ENCODE measurements at places on chromosomes 16 and 17.

- no peak for DNase-seq
Observed at GRCh38 chr17:7476494-7476893, 2.9 kb downstream of the ZBTB4 start.

DNA sequence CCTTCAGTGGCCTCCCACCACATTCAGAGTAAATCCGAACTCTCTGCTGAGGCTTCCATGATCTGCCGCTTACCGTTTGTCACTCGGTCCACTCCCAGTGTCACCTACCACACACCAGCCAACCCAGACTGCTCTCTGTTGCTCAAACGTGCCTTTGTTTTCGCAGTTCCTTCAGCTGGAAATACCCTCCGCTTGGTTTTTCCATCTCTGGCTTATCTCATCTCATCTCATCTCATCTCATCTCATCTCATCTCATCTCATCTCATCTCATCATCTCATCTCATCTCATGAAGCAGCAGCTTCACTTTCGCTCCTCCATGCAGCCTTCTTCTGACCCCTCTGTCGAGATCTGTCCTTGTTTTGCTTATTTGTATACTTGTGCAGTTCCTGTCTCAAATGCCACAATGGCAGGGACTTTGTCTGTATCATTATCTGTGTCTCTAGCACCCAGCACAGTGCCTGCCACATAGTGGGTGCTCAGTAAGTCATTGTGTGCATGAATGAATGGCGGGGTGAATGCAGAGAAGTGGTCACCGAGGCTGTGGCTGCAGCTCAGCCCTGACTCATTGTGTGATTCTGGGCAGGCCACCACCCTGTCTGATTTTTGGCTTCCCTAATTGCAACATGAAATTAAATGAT lies 3.8 kb upstream of the SNX20 start:
- peak; percentile 52 for DNase-seq

DNA sequence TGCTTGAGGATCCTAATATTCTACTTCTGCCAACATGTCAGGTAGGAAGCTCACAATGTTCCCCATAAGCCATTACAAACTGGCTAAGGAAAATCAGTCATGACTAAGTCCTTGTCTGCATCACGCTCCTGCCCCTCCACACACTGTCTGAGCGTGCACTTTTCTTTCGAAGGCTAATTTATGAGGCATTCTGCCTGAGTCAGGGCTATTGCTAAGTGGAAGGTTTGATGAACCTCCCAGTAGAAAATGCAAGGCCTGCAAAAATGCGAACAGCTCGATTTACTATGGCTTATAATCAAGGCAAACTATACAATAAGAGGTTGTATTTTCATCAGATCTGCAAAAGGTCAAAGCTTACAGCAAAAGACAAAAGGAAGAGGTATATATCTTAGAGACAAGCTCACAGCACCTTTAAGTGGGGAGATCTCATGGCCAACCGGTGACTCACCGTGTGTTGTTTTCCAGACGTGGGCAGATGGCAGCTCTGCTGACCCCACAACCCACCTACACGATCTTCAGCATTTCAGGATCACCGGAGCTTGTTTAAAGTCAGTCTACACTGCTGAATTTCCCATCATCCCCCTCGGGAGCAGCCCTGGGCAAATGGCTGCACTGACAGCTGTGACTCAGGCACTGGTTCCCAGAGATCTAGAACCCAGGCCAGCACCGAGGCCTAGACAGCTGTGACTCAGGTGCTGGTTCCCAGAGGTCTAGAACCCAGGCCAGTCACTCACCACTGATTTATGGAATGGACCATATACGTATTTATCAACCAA lies 26.1 kb downstream of the MEAK7 start:
- DNase-seq = no peak

DNA sequence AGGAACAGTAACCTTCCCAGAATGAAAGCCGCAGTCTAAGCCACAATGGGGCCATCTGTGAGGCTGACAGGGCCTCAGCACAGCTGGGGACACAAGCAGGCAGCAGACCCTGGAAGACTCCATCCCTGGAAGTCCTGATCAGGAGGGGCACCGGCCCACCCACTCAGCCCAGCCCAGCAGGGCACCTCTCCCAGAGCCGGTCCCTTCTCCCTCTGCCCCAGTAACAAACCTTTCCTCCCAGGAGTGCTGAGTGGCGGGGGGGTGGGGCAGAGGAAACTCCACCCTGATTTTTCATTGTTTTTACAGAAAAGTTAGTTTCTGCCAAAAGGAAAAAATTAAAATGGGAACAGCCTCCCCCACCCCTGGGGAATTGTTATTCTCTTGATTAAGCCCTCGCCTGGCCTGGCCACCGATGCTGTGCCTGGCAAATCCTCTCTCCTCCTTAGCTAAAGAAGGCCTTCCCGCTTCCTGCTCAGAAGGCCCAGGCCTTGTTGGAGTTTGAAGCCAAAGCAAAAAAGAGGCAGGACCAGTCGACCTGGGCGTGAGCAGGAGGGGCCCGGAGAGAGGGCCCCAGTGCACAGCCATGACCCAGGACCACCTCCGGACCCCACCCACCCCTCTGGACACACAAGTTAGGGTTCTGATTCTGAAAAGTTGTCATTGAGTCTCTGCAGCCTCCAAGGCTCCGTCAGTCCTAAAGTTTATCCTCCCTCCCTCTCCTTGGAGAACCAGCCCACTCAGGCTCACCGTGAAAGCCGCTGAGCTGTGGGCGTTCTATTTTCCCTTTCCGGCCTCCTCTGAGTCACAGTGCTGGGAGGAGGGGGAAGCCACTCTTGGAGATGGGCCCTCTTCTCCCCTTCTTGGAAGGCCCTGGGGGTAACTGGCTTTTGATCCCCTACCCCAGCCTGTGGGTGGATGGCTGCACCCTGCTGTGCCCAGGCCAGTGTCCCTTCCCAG lies 128.4 kb upstream of the TNRC6C start:
- DNase-seq = no peak

- DNase-seq = no peak
Observed at GRCh38 chr17:2704031-2704889, 7.3 kb downstream of the CLUH start.

GRCh38 chr16:52463904-52464303 lies 83.0 kb downstream of the TOX3 start:
- DNase-seq = no peak

GRCh38 chr17:38538906-38539305 lies 66.8 kb downstream of the SRCIN1 start:
- DNase-seq = no peak

- no peak for DNase-seq
Observed at GRCh38 chr17:55038291-55038690, 69.7 kb downstream of the STXBP4 start.

DNA sequence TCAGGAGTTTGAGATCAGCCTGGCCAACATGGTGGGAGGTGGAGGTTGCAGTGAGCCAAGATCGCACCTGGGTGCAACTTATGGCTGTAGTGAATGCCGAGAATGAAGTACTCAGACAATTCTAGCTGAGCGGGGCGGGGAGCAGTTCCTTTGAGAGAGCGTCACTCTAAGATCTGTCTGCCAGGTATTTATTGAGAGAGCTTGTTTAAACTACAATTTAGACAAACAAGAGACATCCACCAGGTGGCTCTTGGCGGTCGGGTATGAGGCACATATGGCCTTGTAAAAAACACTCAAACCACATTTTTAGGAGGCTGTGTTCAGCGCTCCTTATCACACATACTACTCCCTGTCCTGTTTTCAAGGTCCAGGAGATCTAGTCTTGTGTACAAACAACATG lies 40.6 kb upstream of the CDH1 start:
- no peak for DNase-seq

DNA sequence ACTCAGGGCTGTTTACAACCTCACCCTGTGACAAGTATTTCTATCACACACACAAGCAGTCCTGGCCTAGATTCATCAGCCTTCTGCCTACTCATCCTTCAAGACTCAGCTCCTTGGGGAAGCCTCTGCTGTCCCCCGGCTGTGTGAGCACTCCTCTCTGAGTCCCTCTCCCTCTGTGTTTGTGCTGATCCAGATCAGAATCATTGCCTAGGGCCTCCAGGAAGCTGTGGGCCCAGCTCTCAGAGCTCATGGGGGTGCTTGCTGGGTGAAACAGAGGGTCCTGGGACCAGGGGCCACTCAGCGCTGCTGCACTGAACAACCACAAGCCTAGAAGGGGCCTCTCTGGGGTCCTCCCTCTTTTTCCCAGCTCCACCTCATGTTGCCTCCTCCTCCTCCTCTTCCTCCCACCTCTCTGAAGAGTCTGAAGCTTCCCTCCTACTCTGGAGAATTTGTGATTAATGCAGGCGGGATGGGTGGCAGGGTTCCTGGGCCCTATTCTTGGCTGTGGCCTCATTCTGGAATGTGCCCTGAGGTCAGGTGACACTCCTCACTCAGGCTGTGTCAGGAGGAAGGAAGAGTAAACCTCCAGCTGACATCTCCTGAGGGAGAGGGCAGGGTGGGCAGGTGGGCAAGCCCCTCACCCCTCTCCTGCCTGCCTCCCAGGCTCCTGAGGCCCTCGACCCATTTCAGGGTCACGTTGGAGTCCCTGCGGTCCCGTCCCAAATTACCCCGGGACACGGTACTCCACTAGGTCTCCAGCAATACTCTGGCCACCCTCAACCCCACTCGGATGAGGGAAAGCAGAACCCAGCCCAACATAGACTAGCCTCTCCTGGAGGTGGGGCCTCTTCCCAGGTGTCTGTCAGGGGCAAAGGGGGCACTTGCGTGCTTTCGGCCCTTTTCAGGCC lies 10.1 kb downstream of the WFIKKN2 start:
- DNase-seq = no peak

GRCh38 chr16:10031473-10031872 lies 150.8 kb downstream of the GRIN2A start:
- DNase-seq = no peak

- no peak for DNase-seq
Observed at GRCh38 chr17:35889818-35890773, 9.9 kb upstream of the CCL5 start.

- DNase-seq = no peak
Observed at GRCh38 chr17:50059256-50059655, 3.3 kb downstream of the ITGA3 start.

- DNase-seq = no peak
Observed at GRCh38 chr16:80230328-80231120, 310.3 kb upstream of the DYNLRB2 start.

Measured in T-helper 2 cell treated with Interferon-gamma antibody and Interleukin-4, amounts not matched to agents 5 μg/mL and 100 μg/mL, for 36 hours (primary cell).